ENCODE measurements at places on chromosomes 11 and 22.

DNA sequence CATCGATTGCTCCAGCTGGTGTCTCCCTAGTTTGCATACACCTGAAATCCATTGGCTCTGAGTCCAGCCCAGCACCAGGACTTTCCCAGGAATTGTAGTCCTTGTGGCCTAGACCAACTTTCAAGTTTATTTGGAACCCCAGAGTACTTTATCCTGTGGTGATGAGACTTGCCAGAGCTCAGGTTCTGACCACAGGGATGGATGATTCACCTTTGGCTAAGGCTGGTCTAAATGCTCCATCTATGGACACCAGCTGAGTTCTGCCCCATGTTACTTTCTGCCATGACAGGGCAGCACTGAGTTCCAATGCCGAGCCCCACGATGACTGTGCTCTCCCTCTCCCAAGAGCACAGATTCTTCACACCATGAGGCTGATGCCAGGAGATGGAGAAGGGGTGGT is 17.3 kb upstream of the INSC start:
- no peak for DNase-seq

DNA sequence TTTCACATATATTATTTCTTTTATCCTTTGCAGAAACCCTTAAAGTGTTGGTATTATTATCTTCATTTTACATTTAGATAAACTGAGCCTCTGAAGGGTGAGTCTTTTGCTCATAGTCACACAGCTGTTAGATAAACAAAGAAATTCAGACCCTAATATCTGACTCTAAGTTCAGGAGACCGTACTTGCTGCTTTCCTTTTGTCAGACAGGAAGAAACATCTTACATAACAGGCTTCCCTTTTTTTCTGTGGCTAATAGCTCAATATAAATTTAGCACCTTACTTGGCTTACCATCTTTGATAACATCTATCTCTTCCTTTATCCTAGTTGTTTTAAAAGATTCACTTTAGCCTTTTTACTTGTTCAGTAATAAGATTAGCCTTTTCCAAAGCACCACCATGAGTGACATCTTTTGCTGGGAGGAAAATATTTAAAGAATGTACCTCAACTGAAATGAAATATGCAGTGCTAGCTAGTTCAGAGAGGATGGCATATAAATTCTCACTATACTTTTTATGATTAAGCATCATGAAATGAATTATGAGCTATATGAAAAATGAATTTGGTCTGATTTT is 128.6 kb downstream of the WNT11 start:
- no peak for DNase-seq

- no peak for DNase-seq
Measured at GRCh38 chr22:19038728-19039447, 83.3 kb downstream of the DGCR2 start.

- DNase-seq, result no peak
Measured at GRCh38 chr11:65658174-65659021, 4.3 kb downstream of the RELA start.

DNA sequence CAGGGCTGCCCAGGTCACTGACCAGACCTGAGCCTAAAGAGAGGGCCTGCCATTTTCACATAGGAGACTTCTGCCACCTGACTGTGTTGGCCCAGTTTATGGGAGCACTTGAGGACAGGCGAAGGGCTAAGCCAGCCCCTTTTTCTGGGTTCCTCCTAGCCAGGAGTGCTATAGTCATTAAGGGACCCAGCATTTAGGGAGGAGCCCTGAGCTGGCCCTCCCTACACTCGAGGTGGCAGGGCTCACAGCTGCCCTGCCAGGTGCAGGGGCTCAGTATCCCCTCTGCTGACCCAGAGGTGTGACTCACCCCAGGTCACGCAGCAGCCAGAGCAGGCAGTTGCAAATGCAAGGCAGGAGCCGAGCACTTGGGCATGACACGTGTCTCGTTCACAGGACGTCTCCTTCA is 86.3 kb upstream of the CRYBB3 start:
- DNase-seq, result no peak

DNA sequence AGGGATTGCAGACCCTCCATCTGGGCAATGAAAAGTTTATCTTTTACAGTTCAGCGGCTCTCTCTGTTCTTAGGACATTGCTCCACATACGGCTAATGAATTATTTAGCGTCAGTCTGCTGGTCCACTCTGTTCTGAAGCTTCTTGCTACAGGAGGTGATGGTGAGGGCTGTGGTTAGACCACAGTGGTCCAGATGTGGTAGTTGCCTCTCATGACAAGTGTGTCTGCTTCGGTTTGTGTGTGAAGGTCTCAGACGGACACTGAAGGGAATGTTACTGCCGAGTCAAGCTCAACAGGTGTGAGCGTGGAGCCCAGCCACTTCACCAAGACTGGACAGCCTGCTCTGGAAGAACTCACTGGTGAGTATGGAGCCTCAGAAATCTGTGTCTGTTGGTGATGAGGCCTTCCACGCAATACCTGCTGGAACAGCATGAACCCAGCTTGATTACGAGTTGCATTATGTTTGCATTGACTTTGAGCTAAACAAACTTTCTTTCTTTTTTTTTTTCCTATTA is 220.8 kb downstream of the DBX1 start:
- DNase-seq, result no peak
